GM20000 (cell line): ENCODE measurements at places on chromosomes 11 and 22.

DNA sequence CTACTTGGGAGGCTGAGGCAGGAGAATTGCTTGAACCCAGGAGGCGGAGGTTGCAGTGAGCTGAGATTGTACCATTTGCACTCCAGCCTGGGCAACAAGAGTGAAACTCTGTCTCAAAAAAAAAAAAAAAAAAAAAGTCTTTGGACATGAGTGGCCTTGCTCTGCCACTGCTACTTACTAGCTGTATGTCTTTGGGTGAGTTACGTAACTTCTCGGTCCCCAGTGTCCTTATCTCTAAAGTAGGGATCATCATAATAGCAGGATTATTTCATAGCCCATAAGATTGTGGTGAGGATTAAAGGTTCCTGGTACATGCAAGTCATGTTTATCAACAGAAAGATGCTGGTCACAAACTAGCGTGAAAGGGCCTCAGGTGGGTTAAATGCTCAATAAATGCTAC is 53.9 kb upstream of the HEPHL1 start:
- no peak for DNase-seq

DNA sequence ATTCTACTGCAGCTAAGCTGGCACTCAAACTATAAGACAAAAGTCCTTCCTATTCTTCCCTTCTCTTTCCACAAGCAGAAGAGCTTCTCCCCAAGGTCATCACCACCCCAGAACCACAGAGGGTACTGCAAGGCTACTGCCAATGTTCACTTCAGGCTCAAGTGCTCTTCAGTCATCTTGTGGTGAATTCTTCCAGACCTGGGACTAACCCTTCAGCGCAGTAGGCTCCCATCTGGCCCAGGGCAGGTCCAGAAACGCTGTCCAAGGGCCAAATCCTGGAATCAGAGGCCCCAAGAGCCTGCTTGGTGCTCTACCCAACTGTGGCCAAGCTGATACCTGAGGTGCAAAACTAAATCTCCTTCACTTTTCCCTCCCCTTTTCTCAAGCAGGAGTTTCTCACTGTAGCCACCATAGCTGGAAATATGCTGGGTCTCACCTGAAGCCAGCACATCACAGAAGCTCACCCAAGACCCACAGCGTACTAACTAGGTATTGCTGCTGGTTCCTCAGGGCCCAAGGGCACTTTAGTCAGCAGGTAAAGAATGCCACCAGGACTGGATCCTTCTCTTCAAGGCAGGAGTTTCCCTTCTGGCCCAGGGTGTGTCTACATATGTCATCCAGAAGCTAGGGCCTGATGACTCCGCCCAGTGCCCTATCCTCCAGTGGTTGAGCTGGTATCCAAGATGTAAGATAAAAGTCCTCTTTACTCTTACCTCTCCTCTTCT is 27.8 kb downstream of the FCHSD2 start:
- DNase-seq: no peak

DNA sequence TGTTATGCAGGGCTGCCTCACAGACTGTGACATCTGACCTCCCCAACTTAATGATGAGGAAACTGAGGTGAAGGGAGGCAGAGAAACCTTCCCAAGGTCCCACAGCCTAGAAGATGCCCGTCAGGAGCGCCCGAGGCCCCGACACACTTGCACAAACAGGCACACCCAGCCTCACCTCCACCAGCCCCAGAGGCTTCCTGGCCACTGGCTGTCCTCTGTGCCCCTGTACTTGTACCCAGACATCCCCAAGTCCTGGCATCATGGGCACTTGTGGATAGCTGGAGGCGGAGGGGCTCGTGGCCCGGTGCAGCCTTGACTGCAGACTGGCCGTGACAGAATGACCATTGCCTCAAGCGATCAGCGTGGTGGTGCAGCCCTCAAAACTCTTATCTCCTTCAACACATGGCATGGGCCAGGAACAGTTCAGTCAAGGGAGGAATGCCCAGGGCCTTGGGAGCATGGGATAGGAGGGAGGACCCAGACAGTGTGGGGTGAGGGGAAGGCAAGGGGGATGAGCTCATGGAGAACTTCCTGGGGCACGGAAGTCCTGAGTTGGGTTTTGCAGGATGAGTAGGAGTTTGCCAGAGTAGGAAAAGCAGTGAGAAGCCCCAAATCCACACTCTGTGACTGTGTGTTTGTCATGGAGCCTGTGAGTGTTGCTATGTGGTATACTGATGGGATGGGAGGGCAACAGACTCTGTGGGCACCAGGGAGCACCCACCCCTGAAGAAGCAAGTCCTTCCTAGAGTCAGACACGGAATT is 25.8 kb upstream of the PPARA start:
- no peak for DNase-seq

- no peak for DNase-seq
Observed at GRCh38 chr11:134070342-134070845, 1.5 kb downstream of the JAM3 start.

GRCh38 chr11:36155124-36155561 is 134.1 kb downstream of the COMMD9 start:
- no peak for DNase-seq

- DNase-seq: no peak
Observed at GRCh38 chr11:122023614-122024250, 92.3 kb downstream of the BLID start.

- no peak for DNase-seq
Observed at GRCh38 chr22:45502215-45503049, at the start of gene FBLN1. TSS of gene FBLN1 (plus strand) at chr22:45502883. CDS start at chr22:45502986, 103 bp downstream.
